NCI-H1417 (cell line): ENCODE measurements at places on chromosomes 7 and 10.
A peak's percentile ranks its signal among the peaks of the same experiment; 100 is the strongest.

DNA sequence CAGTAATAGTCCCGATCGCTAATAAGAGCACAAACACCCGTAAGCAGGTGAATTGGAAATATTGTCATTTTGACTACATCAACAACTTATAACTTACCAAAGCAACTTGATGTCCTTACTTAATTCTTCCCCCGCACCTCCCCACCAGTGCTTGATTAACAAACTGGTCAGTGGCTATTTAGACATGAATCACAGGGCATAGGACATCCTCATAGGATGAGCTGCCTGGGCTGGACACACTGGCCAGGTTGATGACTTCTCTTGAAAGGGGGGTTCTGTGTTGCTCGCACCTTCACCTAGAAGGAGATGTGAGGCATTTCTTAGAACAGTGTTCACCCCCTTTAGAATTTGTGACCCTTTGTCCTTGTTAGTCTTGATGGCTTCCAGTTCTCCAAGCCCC is 163.2 kb downstream of the TCF7L2 start:
- no peak for DNase-seq

DNA sequence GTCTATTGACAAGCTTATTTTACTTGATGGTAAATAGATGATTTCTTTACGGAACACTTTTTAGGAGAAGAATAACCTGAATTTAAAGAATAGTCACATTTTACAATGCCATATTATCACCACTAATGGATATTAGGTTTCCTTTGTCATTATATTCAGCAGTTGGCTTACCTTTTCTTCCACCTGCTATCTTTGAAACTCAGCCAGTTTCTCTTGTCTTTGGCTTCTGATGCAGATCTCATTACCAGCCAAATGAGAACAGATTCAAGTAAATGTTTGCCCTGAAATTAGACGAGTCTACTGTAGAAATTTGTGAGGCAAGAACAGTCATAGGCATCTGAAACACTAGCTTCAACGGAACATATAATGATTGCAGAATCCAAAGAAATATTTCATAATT is 85.5 kb upstream of the OIT3 start:
- DNase-seq, result no peak

GRCh38 chr10:43118631-43119415 is 19.4 kb upstream of the CSGALNACT2 start:
- no peak for DNase-seq

DNA sequence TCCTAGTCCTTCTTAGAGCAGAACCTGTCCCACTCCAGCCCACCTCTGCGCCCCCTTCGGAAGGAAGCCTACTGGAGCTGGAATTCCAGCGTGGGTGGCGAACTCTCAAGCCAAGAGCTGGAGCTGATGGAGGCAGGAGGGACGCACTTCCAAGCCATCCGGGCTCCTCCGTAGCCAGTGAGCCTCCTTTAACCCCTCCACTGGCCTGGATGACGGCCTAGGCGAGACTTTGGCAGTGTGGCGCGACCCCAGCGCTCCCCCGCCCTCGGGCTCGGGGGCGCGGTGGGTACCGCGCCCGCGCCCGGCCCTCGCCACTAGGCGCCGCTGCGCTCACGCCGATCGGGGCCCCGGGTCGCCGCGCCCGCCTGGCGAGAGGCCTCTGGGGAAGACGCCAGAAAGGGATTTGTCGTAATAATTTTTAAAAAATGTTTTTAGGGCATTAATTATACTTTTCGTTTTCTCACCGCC is 5.1 kb upstream of the EMX2 start:
- no peak for DNase-seq

GRCh38 chr10:14062528-14063260 is 268.0 kb downstream of the FRMD4A start:
- DNase-seq, result no peak

DNA sequence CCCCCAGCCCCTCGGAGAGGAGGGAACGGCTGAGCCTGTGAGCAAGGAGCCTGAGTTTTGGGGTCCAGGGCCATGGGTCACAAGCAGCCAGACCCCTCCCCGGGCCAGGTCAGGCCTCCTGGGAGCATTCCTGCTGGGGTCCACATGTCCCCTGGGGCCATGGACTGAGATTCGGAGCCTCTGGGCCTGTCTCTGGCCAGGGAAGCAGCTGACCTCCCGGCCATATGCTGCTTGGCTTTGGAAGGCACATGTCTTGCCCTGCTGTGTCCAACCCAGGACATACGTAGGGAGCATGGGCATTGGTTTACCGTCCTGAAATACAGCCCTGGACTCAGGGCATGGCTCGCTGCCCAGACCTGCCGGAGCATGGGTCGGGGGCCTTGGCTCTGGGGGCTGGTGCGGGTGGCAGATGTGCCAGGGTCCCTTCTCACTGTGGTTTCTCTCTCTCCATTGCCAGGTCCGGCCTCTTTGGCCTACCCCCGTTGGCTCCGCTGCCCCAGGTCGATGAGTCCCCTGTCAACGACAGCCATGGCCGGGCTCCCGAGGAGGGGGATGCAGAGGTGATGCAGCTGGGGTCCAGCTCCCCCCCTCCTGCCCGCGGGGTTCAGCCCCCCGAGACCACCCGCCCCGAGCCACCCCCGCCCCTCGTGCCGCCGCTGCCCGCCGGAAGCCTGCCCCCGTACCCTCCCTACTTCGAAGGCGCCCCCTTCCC is 7.3 kb downstream of the PWWP2B start:
- DNase-seq, result no peak

- DNase-seq, result peak; percentile 73
These were observed 19.7 kb downstream of the FAM53B start for GRCh38 chr10:124724279-124725027.

- DNase-seq, result no peak
These were observed 268.8 kb downstream of the RNLS start for GRCh38 chr10:88314362-88314761.

GRCh38 chr7:16021851-16022250 is 335.4 kb upstream of the MEOX2 start:
- no peak for DNase-seq

- no peak for DNase-seq
These were observed 7.8 kb upstream of the STRIP2 start for GRCh38 chr7:129426482-129426881.

- DNase-seq, result peak; percentile 70
These were observed 400.1 kb upstream of the ETV1 start for GRCh38 chr7:14389595-14389994.

DNA sequence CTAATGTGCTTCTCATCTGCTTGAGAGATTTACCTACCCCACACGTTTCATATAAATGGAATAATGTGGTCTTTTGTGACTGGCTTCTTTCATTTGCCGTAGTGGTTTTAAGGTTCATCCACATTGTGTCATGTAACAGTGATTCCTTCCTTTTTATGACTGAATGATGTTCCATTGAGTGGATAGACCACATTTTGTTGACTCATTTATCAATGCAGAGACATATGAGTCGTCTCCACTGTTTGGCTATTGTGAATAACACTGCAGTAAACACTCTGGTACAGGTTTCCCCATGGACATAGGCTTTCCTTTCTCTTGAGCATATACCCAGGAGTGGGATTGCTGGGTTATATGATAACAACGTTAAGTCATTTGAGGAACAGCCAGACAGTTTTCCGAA is 2.0 kb upstream of the AOC1 start:
- DNase-seq, result no peak

- DNase-seq, result no peak
These were observed 637 bp downstream of the SAMD8 start for GRCh38 chr10:75111907-75112679.

- no peak for DNase-seq
These were observed 24.5 kb downstream of the TMEM120A start for GRCh38 chr7:75969704-75970498.

GRCh38 chr7:95693551-95694333 is 78.6 kb upstream of the DYNC1I1 start:
- no peak for DNase-seq

GRCh38 chr10:88565072-88565471 is 18.0 kb downstream of the RNLS start:
- no peak for DNase-seq

DNA sequence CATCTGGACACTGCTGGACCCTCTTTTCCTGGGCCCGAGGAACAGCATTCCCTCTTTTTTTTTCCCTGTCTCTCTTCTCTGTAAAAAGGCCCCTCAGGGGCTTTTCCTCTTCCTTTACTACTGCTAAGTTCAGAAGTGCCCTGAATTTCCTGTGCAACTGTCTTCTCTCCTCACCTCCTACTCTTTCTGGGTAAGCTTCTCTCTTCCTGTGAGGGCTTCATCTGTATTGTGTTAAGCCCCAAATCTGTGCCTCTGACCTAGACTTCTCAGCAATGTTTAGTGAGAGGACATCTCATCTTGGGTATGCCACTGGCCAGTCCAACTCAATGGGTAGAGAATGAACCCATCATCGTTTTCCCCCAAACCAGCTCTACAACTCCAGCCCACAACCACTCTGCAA is 174.2 kb downstream of the PTEN start:
- DNase-seq, result no peak

DNA sequence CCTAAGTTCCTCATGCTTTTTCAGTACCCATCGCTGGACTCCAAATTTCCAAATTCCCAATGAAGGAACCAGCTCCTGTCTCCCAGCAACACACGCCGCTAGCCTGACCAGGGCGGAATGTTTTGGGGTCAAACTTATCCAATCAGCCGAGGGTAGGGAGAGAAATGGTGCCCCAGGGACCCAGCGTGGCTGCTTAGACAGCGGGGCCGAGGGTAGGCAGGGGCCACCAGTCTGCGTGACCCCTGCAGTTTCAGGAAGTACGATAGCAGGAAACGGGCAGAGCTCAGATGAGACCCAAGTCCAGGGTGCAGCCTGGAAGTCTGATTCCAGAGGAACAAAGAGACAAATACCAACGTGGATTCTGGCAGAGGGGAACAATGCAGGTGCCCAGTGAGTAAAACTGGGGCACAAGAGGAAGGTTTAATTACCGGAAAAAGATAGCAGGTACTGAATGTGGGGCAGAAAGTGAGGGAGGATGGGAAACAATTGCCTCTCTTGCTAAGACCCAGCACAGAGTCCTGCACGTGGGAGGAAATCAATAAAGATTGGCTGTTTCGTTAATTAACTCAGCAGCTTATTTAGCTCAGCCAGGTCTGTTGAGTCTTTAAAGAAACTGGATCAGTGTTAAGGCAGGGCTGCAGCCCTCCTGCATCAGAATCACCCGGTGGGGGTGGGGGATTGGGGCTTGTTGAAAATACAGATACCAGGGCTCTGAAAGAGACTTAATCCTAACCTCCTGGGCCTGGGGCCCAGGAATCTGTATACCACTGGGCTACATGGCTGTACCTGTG is 50.4 kb upstream of the NFE2L3 start:
- DNase-seq, result no peak
